ENCODE measurements at places on chromosomes 12 and 14.

DNA sequence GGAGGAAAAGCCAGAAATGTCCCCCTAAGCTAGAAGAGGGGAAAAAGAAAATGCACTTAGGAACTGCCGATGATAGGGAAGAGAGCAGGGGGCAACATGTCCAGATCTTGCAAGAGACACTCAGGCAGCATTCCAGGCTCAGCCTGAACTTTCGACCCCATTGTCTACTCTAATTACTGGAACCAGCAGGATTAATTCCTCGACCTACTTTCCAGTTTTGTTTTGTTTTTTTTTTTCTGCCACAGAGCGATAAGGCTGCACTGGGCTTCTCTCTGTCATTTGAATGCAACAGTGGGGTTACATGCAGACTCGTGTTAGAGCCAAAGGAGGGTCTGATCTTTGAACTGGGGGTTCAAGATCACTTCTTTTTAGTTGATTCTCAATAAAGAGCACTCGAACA, 68.7 kb upstream of the MED13L start:
- peak; percentile 75 for DNase-seq

GRCh38 chr12:95258151-95258550, 40.5 kb downstream of the VEZT start:
- DNase-seq, result no peak

DNA sequence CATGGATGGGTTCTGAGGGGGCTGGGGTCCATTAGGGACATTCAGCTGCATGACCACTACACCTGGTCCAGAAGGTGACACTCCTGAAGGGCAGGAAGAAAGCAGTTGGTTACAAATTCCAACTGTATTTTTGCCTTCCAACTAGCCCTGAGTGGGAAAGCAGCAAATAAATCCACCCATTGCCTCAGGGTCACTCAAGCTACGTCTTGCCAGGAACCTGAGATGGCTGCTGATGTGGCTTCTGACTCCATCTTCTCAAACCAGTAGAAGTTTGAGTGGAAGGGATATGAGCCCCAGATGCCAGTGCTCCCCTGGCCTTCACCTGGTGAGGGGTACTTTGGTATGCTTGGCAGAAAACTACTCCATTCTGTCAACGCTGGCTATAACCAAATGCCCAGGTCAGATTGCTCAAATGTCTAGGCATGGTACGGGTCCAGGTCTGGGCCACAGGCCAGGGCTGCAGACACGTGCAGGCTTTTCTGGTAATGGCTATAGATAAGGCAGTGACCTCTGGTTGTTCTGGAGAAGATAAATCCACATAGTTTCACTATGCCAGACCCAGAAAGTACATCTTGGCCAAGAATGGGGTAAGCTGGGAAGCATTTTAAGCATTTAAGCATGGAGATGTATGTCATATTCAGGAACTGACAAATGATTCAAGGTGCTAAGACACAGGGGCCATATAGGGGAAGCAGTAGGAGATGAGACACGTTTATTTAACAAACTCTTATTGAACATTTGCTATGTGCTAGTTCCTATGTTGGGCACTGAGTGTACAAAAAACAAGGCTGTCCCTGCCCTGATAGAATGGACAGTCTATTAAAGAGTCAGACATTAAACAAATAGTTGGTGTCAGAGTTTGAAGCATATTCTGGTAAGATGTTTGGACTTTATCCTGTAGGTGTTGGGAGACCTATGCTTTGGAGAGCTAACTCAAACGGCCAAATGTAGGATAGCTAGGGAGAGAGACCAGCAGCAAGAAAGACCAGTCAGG, 8.3 kb upstream of the STAC3 start:
- DNase-seq, result no peak

DNA sequence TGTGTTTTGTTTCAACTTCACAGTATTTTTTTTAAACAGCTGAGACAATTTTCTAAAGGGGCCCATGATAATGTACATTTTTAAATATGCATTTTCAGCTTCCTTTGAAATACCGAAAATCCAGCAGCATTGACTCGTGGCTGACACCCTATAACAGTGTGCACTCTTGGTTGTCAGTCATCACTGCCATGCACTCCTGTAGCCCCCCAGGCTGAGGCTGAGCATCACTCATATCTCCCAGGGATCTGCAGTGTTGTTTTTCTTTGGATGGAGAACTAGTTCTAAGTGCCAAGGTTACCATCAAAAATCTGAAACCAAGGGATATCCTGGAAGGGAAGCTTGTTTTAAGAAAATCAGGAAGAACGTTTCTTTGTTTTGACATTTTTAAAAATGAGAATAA, 81.2 kb downstream of the C14orf132 start:
- DNase-seq, result no peak

DNA sequence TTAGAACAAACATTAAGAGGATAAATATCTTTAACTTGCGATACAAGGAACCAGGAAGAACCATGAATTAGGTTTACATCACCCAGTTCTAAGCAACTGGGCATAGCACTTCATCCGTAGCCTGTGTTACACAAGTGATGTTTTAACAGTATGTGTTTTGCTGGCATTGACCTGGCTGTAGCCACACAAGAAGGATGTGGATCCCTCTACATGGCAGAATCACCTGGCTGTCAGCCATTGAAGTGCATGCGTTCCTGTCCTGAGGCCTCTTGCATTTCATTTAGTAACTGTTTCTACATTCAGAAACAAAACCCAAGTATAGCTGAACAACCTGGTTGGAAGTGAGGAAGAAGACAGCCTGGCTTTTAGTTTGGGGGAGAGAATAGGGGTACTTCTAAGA, 72.2 kb downstream of the TGFB3 start:
- DNase-seq, result no peak

DNA sequence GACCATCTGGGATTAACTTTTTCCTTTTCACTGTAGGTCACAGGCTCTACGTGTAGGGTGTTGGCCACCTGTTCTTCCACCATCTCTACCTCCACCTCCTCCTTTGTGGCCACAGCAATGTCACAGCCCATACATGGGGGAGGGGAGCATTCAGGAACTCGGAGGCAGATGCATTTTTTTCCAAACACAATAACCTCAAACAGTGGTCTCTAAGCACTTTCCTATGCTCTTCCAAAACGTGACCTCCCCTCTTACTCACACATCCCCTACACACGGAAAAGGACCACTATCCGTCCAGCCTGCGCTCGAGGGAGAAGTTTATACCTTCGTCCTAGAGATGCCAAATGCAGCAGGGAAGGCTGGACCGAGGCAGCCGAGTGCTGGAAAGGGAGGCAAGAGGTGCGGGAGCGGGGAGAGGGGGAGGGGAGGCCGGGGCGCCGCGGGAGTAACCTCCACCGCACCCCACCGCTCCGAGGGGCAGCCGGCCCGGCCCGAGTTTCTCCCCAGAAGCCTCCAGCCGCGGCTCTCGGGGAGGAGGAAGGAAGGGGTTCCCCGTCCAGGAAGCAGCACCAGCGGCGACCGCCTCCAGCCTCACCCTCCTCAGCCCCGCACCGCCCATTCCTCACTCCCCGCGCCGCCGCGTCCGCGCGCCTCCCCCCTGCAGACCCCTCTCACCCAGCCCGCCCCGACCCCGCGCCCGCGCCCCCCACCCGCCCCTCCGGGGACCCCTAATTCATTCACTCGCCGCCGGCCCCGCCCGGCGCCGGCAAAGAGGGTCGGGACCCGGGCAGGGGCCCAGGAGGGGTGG, 594 bp downstream of the KRAS start:
- DNase-seq, result peak; percentile 46

GRCh38 chr12:125125271-125125670, 60.0 kb downstream of the AACS start:
- no peak for DNase-seq

- no peak for DNase-seq
Observed at GRCh38 chr12:67154901-67155300, 114.3 kb upstream of the CAND1 start.

DNA sequence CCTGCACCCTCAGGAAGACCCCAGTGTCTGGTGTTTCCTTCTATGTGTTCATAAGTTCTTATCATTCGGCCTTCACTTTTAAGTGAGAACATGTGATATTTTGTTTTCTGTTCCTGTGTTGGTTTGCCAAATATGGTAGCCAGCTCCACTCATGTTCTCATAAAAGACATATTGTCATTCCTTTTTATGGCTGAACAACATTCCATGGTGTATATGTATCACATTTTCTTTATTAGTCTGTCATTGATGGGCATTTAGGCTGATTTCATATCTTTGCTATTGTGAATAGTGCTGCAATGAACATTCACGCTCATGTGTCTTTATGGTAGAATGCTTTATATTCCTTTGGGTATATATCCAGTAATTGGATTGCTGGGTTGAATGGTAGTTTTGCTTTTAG, 645.1 kb downstream of the SLC16A7 start:
- no peak for DNase-seq

DNA sequence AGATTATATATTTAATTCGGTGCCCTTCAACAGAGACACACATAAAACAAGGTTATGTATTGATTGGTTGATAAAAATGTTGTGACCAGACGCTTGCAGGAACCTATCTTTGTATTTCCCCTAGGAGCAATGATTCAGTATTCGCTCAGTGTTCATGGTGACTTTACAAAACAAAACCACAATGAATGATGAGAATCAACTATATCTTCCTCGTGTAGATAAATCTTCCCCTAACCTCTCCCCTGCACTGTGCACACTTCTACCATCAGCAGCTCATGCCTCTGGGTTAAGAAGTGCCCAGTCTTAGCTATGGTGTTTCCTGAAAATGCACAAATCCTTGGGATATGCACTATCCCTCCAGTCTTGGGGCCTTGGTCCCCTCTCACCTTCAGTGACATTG, 16.3 kb downstream of the RIN3 start:
- no peak for DNase-seq

DNA sequence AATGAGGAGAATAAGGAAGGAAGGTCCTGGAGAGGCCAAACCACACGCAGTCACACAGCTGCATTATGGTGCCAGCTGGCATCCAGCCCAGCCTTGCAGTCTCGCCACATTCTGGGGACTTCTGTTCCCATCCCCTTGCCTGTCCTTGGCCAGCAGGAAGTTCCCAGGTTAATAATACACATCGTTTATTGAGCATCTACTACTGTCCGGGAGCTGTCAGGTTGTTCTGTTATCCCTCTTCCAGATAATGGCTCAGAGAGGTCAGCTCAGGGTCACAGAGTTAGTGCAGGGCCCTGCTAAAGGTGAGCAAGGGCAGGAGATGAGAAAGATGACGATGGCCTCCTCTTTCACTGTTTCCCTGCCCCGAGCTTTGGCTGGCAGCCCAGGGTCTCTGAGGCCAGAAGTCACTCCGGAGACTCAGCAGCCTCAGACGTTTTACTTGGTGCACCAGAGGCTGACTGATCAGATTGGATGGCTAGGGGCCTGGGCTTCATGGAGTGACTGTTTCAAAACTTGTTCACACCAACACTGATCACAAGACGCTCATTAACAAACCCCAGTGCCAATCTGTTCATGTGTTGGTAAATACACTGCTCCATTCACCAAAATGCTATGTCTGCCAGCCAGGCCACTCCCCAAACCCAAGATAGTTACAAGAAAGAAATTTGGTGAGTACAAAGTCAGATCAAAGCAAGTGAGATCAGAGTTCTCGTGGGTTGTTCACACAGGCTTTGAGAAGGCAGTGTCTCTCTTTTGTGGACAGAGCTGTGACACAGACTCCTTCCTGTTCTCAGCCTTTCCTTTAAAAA, 79.2 kb downstream of the B4GALNT3 start:
- no peak for DNase-seq

DNA sequence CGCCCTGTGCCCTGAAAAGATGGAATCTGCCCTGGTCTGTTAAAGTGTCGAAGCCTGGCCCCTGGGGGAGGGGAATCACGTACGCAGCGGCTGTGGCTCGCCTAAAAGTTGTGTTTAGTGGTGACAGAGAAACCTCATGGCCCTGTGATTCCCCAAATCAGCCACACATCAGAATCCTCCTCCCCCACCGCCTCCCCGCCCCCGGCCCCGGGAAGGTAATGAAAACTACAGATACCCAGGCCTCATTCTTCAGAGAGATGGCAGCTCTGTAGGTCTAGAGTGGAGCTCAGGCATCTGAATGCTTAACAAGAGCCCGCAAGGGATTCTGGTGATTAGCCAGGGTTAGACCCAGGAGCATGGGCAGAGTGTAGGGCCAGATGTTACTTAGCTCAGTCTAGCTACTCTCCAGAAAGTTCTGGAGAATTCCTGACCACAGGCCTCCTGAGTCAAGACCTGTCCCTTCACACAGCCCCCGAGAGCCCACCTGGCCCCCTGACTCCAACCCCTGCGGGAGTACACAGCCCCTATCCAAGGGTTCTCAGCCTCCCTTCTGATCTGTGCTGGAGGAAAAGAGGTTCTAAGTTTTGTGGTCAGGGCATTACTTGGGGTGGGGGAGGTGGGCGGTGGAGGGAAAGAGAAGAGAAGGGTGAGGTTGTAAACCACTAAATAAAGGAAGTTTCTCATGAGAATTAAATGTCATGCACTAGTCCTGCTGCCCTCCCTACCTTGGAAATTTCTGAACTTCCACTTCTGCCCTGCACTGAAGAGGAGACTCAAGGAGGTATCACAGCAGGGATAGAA, 114.8 kb downstream of the PLXNC1 start:
- DNase-seq, result no peak

DNA sequence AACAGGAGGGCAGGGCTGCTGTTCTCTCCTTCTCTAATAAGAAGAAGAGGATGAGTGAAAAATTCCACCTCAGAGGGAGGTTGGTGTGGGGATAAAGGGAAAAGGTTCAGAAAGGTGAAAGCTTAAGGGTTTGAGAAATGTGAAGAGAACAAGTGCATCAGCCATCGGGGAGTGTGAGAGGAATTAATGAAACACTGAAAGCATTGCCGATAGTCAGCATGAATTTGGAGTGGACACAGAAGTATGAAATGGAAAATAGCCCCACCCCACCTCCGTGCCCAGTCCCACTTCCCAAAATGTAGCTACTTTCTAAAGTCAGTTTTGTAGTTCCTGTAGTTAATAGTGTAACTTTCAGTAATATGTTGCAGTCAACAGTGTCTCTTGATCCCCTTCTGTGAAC, 33.4 kb downstream of the DIP2B start:
- no peak for DNase-seq

DNA sequence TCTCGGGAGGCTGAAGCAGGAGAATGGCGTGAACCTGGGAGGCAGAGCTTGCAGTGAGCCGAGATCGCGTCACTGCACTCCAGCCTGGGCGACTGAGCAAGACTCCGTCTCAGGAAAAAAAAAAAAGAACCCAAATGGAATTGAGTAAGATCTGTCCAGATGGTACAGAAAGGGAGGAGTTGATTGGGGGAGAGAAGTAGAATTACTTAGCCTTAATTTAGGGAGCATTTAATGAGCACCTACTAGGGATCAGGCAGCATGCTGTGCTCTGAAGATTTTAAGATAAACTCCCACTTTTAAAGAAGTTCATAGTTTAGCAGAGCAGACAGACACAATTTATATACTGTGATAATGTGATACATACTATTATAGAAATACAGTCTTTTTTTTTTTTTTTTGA, 4.5 kb downstream of the RAB5B start:
- no peak for DNase-seq

DNA sequence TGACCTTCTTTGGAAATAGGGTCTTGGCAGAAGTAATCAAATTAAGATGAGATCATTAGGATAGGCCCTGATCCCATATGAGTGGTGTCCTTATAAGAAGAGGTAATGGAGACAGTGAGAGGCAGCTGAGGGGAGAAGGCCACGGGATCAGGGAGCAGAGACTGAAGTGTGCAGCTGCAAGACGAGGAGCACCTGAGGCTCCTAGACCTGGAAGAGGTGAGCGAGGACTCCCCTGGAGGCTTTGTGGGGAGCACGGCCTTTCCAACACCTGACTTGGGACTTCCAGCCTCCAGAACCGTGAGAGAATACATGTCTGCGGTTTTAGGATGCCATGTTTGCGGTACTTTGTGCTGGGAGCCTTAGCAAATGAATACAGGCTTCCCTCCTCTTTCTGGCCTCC, 37.5 kb downstream of the LRTM2 start:
- DNase-seq, result no peak

GRCh38 chr12:26122061-26122680, 2.7 kb downstream of the BHLHE41 start:
- no peak for DNase-seq
